T-helper 17 cell (primary cell): ENCODE measurements at places on chromosomes 2 and 18. TPM values are rescaled to one million over a fixed set of nuclear protein-coding genes. Genes with fewer than 3 reads are reported as not detected.

The RGPD4 gene
- not detected for total RNA-seq

The GNAL gene
- 0.37 TPM for total RNA-seq

The WDR75 gene
- 56.6 TPM for total RNA-seq

The KCNG2 gene
- not detected for total RNA-seq

The REEP1 gene
- total RNA-seq, result 2.2 TPM

The SULT1C4 gene
- total RNA-seq, result 0.31 TPM

The INHBB gene
- total RNA-seq, result not detected

The CPLX4 gene
- total RNA-seq, result not detected

The SERPINB12 gene
- total RNA-seq, result not detected

The RAD51AP2 gene
- total RNA-seq, result not detected

The TMEM178A gene
- 0.89 TPM for total RNA-seq

The GORASP2 gene
- total RNA-seq, result 89.4 TPM

The INO80C gene
- 21.3 TPM for total RNA-seq

The PHOSPHO2 gene
- total RNA-seq, result 3.8 TPM

The FAM237A gene
- total RNA-seq, result not detected

The TMEM182 gene
- 2.9 TPM for total RNA-seq

The PASK gene
- total RNA-seq, result 163 TPM

The ANTXR1 gene
- not detected for total RNA-seq

The TUBB8B gene
- total RNA-seq, result not detected

The RBKS gene
- 8.2 TPM for total RNA-seq

The SNTG2 gene
- 2.0 TPM for total RNA-seq

The FKBP1B gene
- total RNA-seq, result 0.27 TPM

The ATP8B1 gene
- total RNA-seq, result not detected

The MFSD2B gene
- 0.27 TPM for total RNA-seq

The UGT1A6 gene
- not detected for total RNA-seq

The PARD6G gene
- 3.5 TPM for total RNA-seq

The POTEI gene
- total RNA-seq, result not detected

The ABHD1 gene
- total RNA-seq, result 0.94 TPM

The MAL gene
- 127 TPM for total RNA-seq

The NT5DC4 gene
- total RNA-seq, result not detected

The CHRND gene
- total RNA-seq, result not detected

The TMEM163 gene
- total RNA-seq, result 1.3 TPM

The ZNF407 gene
- total RNA-seq, result 27.1 TPM

The GCC2 gene
- total RNA-seq, result 105 TPM

The POTEE gene
- 0.34 TPM for total RNA-seq

The FNDC4 gene
- not detected for total RNA-seq
